Activated naive CD4-positive, alpha-beta T cell treated with anti-CD3 and anti-CD28 coated beads, Interleukin-2, amount 50 U/mL, for 16 hours (primary cell): ENCODE measurements at places on chromosomes 5 and 9.

DNA sequence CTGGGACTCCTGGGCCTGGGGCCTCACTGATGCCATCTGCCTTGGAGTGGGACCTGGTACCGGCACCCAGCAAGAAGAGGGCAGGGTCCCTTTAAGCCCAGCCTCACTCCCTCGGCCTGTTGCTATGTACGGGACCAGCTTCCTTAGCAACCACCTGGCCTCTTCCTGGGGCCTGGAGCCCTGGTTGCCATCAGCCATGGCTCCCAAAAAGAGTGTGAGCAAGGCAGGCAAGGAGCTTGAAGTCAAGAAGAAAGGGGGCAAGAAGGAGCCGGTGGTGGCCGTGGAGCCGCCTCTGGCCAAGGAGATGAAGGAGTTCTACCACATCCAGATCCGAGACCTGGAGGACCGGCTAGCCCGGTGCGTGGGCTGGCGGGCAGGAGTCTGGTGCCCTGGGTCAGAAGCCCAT is at the start of gene CFAP157:
Gene CFAP157 (plus strand): TSS at position 153 of the 406 bp plus-strand sequence. CDS start 44 bp downstream, at position 197.
- DNase-seq: no peak

DNA sequence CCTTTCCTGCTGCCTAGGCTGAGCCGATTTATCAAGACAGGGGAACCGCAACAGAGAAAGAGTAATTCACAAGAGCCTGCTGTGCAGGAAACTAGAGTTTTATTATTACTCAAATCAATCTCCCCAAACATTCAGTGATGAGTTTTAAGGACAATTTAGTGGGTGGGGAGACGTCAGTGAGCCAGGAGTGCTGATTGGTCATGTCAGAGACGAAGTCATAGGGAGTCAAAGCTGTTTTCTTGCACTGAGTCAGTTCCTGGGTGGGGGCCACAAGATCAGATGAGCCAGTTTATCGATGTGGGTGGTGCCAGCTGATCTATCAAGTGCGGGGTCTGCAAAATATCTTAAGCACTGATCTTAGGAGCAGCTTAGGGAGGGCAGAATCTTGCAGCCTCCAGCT is 19.0 kb downstream of the SNX24 start:
- no peak for DNase-seq

DNA sequence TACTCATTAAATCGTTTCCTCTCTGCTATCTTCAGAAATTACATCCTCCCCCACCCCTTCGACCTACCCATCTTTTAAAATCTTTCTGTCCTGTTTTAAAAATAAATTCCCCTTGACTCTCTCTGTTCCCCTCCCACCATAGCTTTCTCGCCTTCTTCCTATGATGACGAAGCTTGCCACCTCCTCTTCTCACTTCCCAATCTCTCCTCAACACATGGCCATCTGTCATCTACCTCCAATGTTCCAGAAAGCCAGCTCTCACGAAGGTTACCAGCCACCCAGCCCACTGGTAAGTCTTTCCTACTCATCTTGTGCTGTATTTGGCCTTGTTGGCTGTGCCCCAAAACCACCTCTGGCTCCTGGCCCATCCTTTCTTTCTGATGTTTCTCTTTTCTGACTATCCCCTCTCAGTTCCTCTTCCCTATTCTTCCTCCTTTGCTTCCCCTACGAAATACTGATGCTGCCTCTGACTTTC is 346.3 kb downstream of the ENC1 start:
- no peak for DNase-seq

DNA sequence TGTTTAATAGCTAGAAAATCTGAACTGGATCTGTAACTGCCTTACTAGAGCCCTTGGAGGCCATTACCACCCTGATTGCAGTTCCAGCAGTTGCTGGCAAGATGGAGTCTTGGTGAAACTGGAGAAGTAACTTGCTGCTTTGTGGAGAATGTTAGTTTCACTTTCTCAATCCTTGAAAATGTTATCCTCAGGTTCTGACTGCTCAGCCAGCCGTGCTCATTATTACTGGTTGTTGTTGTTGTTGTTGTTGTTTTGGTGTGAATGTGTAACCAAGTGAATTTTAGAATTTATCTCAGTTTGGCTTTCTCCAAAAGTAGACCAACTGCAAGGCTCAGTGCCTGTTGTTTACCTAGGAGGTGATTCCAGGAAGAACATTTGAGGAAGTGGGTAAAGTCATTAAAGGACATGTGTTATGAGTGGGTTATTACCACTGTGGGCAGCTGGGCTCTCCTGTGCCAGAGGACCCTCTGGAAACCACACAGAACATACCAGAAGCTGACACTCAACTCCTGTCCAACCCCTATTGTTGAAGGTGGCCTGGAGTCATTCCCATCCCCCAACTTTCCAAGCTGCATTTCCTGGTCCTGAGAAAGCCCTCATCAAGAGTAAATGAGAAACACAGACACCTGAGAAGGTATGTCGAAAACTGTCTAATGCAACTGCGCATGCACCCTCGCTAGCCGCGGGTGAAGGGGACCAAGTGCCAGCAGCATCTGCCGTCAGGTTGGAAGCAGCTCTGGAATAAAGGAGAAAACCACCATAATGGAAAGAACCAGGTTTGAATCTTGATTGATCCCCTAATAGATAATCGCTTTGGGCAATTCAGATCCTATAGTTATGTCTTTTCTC is 111.6 kb downstream of the CMYA5 start:
- DNase-seq: no peak

GRCh38 chr5:149679876-149680809 is 50.0 kb upstream of the PPARGC1B start:
- DNase-seq: no peak
